ENCODE measurements at places on chromosomes 2 and 18. TPM values are rescaled to one million over a fixed set of nuclear protein-coding genes. Genes with fewer than 3 reads are reported as not detected.

GTF3C2 gene
- 17.8 TPM for polyA plus RNA-seq

CCDC85A gene
- 3.9 TPM for polyA plus RNA-seq

SDC1 gene
- 0.28 TPM for polyA plus RNA-seq

ABHD1 gene
- 0.47 TPM for polyA plus RNA-seq

KLHL30 gene
- 5.1 TPM for polyA plus RNA-seq

TLX2 gene
- not detected for polyA plus RNA-seq

HOXD3 gene
- polyA plus RNA-seq: 0.04 TPM

GCFC2 gene
- 7.2 TPM for polyA plus RNA-seq

NT5C1B gene
- not detected for polyA plus RNA-seq

OBSL1 gene
- polyA plus RNA-seq: 177 TPM

SCN2A gene
- 0.01 TPM for polyA plus RNA-seq

PPIL3 gene
- polyA plus RNA-seq: 20.8 TPM

GGCX gene
- 12.6 TPM for polyA plus RNA-seq

FEV gene
- polyA plus RNA-seq: not detected

DLX2 gene
- not detected for polyA plus RNA-seq

GNAL gene
- 0.76 TPM for polyA plus RNA-seq

MTLN gene
- polyA plus RNA-seq: 927 TPM

GRCh38 chr2:19356545-19357401 is 1.6 kb downstream of the OSR1 start:
- no peak for DNase-seq

DNA sequence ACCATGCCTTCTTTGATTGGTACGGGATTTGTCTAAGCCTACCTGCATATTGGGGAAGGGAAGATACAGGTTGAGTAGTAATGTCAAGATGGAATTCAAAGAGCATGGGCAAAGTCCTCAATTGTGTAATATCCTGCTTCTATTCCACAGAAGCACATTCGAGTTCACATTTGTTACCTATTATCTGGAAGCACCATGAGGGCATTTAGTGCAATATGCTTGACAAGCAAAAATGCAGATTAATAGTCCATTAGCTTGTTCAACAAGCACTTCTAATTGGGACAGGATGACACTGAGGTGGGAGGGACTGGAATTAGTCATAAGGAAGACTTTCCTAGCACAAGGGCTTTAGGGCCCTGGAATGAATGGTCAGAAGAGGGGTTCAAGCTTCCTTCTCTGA is 40.5 kb downstream of the MYO5B start:
- DNase-seq: no peak

DNA sequence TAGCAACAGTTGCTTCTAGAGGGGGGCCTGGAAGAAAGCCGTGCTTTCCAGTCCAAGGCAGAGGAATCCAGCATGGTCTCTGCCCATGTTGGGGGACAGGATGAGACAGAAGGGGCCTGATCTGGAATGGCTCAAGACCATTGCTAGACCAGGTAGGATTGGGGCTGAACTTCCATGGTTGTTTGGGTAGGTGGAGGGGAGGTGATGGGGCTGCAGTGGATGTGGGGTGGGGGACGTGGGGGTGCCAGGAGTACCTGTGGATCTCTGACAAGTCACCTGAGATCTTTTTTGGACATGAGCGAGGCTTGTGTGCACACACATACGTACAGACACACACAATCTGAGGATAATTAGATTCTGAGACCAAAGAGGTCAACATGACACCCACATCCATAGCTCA is 228.7 kb upstream of the SKOR2 start:
- no peak for DNase-seq

GRCh38 chr2:7363906-7364305 is 446.7 kb downstream of the RNF144A start:
- no peak for DNase-seq

DNA sequence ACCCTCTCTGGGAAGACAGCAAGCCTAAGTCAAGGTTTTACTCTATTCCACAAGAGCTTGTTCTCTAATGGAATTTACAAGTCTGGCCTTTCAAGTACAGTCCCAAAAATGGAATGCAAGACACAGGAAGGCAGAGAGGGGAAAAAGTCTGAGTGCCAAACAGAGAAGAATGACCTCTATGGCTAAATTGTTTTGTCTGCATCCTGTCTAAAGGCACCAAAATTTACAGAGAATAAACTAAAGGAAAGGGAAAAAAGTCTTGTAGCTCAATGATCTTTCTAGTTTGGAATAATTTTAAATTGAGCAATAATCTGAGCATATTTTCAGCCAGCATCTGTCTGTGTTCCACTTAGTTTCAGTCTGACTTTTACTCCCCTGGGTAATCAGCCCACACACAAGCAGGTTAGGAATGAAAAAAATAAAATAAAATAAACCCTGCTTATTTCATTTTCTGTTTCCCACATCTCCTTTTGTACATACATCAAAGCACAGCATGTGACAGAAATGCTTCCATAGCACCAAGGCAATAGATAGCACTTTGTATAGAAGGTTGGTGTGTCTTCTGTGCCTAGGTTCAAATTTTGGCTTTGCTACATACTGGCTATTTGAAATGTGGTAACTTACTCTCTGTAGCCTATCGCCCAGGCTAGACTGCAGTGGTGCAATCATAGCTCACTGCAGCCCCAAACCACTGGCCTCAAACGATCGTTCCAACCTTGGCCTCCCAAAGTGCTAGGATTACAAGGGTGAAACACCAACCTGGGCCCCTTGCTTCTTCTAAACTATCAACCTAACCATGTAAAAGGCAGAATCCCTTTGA is 105.1 kb downstream of the SLC8A1 start:
- DNase-seq: no peak

DNA sequence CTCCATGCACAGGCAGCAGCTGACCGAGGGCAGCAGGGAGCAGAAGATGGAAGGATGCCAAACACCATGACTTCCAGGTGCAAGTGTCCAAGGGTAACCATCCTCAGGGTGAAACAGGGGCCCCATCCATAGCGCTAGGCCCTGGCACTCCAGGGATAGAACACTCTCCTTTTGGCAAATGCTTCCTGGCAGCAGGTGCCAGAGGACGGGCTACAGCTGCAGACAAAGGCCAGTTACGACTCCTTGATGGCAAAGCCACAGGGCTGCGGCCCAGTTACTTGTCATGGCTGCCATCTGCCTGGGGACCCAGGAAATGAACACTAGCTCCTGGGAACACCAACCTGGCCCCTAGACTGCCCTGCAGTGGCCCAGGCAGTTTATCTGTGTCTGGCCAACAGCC is 178.8 kb downstream of the TMEM163 start:
- DNase-seq: no peak

- DNase-seq: peak; percentile 77
Measured at GRCh38 chr2:11829324-11829946, 83.0 kb downstream of the LPIN1 start.

DNA sequence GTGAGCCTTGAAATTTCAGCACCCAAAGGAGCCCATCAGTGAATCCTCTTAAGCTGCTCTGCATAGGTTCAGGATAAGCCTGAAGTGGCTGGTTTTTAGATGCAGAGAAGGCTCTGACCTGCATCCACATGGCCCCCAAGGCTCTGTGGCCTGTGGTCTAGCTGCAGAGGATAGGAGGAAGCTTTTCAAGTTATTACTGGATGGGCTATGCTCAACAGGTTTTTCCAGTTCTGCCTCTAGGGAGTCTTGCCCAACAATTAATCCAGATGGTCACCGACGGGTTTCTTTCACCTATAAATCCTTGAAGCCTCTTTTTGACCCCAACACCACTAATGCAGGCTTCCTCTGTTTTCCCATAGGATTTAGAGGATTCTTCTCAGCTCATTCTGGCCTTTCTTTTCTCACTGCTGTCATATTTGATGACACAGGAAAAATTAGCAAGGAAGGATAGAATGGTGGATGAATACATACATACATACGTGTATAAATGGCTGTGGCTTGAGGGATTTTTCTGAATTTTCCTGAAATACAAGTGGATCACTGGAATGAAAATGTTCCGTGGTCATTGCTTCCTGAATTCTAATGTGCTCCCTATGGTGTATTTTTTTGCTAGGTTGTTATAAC is 52.2 kb upstream of the BCL2L11 start:
- DNase-seq: no peak

- DNase-seq: no peak
Measured at GRCh38 chr2:108982259-108982679, 6.8 kb downstream of the EDAR start.

DNA sequence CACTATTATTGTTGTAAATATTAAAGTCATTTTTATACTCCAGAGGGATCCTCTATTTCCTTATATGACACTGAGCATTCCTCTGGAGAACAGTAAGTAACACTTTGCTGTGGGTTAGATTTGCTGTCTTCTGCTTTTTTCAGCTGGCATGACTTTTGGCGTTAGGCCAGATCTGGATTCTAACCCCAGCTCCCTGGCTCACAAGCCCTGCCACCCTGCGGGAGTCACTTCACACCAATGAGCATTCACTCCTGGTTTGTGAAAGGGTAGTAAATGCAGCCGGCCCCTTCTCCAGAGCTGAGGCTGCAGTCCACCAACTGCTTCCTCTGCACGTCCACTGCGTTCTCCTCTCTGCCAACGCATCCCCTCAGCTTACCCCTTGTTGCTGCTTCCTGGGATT is 373.8 kb upstream of the RAB6C start:
- DNase-seq: no peak

GRCh38 chr2:68100189-68100588 is 37.4 kb upstream of the C1D start:
- DNase-seq: no peak

GRCh38 chr2:127535422-127535901 is at the start of gene MYO7B:
Gene MYO7B (plus strand): TSS chr2:127535683. CDS start chr2:127559723, 24,040 bp downstream.
- DNase-seq: no peak

GRCh38 chr2:105144152-105144940 is 97.2 kb upstream of the GPR45 start:
- no peak for DNase-seq

DNA sequence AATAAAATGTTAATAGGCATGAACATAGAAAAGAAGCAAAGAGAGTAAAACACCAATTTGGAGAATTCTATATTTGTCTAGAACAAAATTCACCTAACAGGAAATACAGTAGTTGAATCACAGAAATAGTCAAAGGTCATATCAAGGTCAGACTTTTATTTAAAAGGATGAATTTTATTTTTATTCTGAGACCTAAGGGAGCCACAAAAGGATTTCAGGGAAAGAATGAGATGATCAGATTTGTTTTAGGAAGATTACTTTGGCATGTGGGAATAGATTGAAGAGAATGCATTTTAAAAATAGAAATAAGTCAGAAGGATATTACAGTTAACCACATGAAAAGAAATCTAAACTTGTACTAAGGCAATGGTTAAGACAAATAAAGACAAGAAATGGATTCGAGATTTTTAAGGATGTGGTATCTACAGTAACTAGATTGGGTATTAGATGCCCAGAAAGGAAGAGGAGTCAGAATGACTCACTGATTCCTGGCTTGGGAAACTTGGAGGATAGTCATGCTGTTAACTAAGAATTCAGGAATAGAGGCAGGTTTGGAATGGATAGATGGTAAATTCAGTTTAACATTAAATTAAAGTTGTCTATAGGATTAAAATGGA is 56.0 kb downstream of the METTL4 start:
- DNase-seq: no peak

GRCh38 chr2:49044350-49045079 is 109.8 kb downstream of the FSHR start:
- DNase-seq: no peak

DNA sequence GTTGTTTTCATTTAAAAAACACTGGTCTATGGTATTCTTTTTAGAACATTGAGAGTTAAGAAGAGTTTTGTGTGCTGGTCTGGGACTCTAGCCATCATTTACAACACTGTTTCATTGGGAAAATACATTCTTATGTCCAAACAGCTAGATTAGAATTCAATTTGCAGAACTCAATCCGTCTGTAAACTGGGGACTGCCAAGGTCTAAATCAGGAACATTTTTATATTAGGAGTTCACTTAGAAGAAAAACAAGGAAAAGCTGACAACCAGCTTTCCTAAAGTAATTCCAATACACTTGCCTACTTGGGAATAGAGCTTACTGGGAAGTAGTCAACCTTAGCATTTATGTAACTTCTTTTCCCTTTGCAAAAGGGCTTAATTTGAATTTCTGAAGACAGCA is 91.5 kb upstream of the RNF152 start:
- no peak for DNase-seq

DNA sequence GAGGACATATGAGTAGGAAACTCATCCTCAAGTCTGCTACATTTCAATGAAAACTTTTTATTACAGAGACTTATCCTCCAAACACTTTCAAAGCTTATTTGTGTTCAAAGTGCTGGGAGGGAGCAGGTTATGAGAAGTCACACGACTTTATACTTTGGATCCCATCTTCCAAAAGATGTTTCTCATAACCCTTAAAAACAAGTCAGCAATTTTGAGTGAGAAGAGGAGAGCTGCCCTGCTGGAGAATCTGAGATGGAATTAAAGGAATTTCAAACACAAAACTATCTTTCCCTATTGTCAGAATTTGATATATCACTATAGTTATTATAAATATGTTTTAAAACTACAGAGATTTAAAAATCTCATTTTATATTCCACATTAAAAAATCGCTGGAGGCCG is 45.8 kb downstream of the ROCK2 start:
- DNase-seq: no peak

DNA sequence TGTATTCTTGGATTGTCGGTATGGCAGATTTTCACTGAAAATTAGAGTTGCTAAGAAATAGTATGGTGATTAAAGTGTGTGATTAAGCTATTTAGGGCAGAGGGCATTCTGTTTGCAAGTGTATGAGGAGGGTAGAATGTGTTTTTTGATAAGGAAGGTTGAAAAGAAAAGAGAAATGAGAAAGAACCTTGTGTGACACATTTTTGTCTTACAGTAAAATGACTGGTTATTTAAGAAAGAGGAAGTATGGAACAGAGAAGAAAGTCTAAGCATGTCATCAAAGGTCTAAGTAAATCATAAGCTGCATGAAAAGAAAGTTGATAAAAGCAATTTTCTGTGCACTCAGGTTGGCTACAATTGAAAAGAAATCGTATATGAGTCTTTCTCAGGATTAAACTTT is 5.2 kb upstream of the RSAD2 start:
- no peak for DNase-seq

- DNase-seq: no peak
Measured at GRCh38 chr2:203670939-203671338, 35.5 kb upstream of the CD28 start.

DNA sequence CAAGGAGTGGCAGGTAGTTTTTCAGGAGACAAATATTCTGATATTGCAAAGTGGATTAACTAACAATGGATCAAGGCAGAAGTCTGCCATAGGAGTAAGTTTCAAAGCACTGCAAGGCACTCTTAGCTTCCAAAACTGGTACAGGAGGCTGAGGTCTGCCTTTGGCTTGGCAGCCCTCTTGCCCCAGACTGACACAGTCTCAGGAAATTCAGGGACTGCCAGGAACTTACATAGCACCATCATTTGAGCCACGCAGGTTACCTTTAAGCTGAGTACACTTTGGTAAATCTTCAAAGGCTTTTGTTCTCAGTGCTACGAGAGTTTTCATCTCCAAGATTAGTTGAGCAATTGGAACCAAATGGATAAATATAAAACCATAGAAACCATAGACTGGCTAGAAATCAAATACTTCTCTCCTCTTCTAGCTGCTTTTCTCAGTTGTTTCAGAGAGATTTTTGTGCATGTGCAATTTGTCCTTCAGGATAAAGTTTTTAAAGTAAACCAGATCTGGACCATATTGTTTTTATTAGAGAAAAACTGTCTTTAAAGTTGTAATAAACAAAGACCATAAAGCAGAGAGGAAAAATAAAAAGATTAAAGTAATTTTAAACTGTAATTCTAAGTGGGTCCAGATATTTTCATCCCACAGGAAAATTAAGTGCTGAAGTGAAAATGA is 18.8 kb downstream of the ANKRD29 start:
- DNase-seq: no peak

- DNase-seq: no peak
Measured at GRCh38 chr18:9743200-9744016, 35.3 kb downstream of the RAB31 start.

- DNase-seq: no peak
Measured at GRCh38 chr18:23068570-23069310, 66.5 kb upstream of the CABLES1 start.

- no peak for DNase-seq
Measured at GRCh38 chr2:236172255-236173035, 4.3 kb upstream of the GBX2 start.
